DND-41 (cell line): ENCODE measurements at places on chromosomes 5 and 9.

DNA sequence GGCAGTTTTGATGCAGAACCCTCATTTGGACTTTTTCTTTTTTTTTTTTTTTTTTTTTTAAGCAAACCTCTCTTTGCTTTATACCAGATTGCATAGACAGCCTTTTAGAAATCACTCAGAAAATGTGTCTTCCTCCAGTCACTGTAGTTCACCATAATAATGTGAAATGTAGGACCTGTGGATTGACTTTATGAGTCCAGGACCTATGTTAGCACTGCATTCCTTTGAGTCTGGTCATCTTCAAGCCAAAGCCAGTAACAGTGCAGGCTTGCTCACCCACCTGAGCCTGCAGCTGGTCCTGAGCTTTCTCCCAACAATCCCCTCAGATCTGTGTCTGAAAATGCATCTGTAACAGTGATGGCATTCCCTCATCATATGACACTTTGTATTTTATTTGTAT is 110.7 kb upstream of the NFIL3 start:
- no peak for DNase-seq

- no peak for DNase-seq
Observed at GRCh38 chr5:122163121-122164069, 34.0 kb downstream of the ZNF474 start.

- no peak for DNase-seq
Observed at GRCh38 chr5:10479154-10479721, 37.6 kb downstream of the ROPN1L start.

DNA sequence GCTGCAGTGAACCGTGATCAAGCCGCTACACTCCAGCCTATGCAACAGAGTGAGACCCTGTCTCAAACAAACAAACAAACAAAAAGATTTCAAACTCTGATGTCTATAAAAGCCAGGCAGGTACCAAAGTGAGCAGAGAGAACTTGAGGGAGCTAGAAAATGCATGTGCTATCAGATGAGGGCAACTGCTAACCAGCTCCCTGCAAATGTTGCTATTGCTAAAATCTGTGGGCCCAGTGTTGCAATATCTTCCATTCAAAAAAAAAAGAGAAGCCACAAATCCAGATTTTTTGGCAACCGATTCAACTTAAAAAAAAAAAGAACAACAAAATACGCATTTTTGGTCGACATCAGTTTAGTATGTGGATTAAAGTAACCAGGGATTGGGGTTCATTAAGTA is 5.5 kb downstream of the UBE2D2 start:
- no peak for DNase-seq
